CD4-positive, CD25-positive, alpha-beta regulatory T cell (primary cell): ENCODE measurements at places on chromosomes 13 and 19.

GRCh38 chr13:83798731-83799130, 83.5 kb downstream of the SLITRK1 start:
- no peak for DNase-seq

DNA sequence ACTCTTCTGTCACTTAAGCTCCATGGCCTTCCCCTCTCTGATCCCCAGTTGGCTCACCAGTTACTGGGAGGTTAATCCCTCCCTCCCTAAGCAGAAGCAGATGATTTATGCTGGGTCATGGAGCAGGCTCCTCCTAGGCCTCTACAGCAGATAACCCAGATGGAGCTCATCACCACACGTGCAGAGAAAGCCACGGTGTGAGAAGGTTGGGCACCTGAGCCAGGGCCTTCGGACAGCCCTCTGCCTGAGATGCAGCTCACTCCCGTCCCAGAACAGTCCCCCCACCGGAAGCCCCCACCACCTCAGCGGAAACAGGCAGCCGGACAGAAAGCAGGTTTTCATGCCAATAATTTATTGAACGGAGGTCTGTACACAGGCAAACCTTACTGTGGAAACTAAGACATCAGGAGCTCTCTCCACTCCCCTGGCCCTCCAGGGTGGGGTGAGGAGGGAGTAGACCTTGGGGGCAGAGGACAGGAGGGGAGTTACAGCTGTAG, 9.8 kb downstream of the ZNF526 start:
- DNase-seq = no peak

GRCh38 chr13:113669231-113669754, 2.3 kb downstream of the GRK1 start:
- DNase-seq = no peak

DNA sequence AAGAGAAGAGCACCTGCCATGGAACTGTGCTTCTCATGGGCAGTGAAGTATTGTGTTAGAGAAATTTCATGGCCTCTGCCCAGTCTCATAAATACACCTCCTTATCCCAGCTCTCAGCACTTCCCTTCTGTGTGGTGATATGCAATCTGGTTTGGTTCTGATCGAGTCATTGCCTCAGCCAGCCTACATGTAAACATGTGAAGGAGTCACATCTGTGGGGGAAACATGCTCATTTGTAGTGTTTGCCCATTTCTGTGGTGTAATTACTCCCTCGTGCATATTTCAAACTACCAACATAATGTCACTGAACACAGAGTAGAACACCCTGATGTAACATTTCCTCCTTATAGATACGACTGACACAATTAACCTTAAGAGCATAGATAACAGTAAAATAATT, 183.0 kb downstream of the DCT start:
- DNase-seq = no peak

DNA sequence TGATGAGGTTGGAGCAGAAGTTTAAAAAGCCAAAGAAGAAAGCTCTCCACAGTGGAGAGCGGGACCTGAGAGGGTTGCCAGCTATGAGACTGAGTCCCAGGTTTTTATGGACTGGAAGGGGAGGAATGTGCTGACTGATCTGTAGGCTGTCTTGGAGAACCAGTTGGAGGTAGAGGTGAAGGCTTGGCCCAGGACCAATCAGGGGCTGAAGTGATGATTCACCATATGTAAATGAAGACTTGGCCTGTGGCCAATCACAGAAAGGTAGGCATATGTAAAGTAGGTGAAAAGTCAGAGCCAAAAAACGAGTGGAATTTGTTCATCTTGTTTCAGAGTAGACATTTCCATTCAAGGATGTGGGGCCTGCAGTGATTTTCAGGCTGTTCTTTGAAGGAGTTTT, 17.5 kb upstream of the KBTBD6 start:
- no peak for DNase-seq

GRCh38 chr19:5093297-5093928, 124.5 kb downstream of the KDM4B start:
- no peak for DNase-seq

DNA sequence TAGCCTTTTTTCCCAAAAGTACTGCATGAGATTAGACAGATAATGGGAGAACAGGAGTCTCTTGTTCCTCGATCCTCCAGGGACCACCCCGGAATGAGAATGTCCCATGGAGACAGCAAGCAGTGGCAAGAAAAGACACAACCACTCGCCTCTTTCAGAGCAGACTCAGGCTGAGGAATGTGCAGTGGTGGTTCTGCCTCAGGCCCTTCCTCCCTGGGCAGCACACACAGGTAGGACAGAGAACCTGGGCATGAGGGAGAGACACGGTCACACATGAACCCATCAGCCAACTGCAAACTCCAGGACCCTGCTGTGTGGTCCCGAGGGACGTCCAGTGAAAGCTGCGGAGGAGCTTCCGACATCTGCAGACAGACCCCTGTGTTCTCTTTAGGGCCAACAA, 31.0 kb downstream of the CRYL1 start:
- DNase-seq = no peak

GRCh38 chr13:29975283-29975682, 124.9 kb upstream of the UBL3 start:
- DNase-seq = no peak

DNA sequence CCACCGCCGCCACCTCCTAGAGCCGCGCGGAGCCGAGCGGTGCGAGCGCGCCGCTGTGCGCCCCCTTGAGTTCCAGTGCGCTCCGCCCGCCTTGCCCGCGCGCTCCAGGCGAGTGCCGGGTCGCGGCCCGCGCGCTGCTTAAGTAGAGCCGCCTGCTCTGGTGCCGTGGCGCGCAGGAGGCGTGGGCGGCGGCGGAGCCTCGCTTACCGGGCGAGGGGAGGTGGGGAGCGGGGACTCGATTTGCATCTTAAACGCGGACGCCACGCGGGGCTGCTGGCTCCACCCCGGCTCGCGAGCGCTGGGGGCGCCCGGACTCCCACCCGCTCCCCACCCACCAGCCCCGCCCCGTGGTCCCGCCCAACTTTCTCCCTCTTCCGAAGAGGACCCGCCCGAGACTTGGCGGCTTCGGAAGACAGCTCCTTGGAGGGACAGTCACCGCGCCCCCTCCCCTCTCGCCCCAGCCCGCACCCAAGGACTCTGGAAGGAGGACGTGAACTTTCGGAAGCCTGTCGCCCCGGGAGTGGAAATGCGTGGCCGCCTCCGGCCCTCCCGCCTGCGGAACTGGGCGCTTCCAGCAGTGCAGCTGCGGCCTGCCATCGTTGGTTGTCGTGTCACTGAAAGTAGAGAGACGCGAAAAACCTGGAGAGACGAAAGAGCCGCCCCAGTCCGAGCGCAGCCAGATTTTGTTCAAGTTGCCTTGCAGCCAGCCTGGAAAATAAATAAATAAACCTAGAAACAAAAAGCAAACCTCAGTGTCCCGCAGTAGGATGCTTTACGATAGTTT, at the start of gene KCTD12:
KCTD12 (minus strand) TSS at position 114 of the 784 bp plus-strand sequence. CDS start 257 bp downstream, outside the sequence.
- peak; percentile 84 for DNase-seq

DNA sequence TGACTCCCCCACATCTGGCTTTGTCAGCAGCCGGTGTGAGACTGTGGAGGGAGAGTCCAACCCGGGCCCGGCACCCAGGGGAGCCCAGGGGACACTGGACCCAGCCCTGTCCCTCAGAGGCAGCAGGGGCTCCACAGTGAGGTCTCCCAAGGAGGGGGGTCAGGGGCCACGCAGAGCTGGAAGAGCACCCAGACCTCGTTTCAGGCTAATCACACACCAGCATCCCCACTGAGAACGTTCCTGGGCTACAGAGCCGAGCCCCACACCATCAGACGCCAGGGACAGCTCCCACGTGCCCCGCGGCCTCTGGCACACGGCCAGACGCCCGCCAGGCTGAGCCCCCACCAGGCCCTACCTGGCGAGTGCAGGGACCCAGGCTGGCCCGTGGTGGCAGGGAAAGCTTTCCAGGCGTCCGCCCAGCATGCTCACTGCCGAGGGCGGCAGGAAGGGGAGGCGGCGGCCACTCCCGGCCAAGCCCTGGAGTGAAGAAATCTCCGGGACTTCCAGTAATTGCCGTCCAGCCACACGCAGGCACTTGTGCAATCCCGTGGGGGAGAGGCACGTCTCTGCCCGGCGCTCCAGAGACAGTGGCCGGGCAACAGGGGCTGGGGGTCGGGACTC, 19.2 kb downstream of the SBNO2 start:
- DNase-seq = no peak

DNA sequence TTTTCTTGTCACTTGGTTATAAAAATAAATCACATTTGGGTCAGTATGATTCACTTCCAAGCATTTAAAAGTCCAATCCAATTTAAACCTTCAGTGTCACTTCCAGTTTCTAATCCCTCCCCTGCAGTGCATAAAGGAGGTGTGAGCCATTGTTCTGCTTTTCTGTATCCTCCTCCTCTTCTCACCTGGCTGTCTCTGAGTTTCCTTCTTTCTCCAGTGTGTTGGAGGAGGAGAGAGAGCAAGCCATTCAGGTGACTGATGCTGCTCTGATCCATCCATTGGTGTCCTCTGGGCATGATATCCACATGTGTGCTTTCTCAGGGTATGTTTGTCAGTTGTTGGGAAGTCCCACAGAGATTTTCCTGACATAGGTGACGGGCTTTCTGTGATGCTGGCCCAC, 1.2 kb downstream of the NUDT15 start:
- DNase-seq = no peak

DNA sequence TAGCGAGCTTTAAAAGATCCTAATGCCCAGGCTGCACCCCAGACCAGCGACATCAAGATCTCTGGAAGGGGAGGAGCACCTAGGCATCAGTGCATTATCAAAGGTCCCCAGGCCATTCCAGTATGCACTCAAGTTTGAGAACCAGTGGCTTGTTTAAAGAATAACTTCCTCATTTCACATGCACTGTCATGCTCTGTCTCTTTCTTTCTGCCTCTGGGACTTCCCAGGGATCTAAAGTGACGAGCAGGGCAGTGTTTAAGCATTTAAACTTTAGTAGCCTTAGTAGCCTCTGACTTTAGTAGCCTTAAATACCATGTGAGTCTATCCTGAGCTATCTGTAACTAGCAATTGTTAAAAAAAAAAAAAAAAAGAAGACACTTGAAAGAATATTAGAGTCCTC, 8.9 kb upstream of the FARP1 start:
- no peak for DNase-seq

DNA sequence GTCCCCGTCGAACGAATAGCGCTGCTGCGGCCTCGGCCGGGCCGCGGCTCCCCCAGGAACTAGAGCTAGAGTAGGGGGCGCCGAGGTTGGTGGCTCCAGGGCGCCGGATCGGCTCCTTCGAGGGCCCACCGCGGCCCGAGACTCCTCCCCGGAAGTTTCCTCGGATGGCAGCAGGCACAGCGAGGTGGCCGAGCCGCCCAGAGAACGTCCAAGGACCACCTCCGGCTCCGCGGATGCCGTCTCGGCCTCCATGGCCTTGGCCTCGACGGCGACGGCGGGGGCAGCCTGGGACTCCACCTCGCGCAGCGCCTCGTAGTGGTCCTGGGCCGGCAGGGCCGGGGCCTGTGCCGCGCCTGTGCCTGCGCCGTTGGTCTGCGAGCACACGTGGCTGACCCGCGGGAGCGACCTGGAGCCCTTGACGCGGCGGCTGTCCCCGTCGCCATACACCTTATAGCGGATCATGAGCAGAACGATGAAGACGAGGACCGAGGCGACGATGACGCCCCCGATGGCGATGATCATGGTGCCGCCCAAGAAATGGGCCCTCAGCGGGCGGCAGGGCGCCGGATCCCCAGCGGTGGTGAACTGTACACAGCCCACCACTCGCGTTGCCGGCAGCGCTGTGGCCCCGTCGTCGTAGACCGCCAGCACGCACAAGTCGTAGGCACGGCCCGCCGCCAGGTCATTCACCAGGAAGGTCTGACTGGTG, 11.8 kb downstream of the IFNL1 start:
- DNase-seq = no peak

DNA sequence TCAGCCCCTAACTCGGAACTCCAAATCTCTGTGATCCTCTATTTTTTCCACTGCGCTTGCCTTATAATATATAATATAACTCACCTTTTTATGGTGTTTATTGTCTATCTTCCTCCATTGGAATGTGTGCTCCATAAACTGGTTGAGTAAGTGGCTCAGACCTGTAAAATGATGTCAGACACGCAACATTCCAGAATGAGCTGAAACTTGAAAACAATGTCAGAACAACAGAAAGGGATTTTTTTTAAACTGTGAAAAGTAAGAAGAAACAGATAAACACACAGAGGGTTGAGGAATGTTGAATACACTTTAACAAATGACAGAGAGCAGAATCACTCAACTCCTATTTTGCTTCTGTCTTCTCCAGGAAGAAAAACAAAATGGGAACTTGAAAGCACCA, 19.1 kb upstream of the FAM216B start:
- DNase-seq = no peak

DNA sequence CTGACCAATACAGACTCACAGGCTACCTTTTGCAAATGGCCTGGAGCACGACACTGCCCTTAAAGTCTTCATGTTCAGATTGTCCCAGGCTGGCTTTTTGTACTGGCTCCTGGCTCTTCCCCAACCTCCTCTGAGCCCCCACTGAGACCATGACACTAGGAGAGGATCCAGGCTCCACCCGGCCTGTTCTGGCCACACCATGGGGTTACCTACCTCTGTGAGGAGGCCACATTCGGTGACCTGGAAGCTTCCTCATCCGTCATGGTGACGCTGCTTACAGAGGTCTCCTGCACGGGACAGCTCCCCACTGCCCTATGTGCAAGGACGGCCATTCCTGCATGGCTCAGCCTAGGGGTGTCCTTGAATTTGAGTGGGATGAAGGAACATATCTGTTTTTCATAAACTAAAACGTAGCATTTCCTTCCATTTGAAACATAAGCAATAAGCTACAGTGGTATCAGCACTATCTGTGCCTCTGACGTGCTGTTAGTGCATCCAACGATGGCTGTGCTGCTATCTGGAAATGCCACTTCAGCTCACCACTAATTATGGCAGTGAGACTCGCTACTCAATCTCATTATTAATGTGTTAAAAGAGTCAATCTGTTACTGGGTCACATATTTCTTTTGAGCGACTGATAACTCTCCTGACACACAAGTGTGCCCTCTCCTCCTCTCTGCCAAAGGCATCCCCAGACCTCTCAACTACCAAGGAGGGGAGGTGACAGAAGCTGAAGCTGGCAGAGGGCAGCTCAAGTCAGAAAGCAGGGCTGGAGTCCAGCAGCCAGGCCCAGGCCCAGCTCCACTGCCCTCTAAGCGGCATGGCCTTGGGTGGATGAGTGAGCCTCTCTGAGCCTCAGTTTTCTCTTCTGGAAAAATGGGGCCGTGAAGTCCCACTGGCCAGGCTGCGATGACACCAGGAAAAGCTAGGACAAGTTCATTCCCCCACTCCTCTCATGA, 29.6 kb downstream of the ELL start:
- no peak for DNase-seq

DNA sequence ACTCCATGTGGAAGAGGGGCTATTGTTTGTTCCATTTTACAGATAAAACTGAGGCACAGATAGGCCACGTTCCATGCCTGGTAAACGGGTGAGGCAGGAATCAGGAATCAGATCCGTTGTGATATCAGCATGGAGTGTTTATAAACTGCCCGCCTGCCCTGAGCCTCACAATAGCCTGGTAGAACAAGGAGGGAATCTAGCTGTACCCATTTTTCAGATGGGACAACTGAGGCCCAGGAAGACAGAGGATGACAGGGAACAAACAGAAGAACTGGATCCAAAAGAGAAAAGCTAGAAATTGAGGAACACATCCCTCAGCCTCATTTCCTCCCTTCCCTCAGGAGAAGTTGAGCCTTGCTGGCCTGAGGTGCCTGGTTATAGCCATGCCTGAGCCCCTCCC, 32.5 kb downstream of the CERS4 start:
- no peak for DNase-seq
